Ascending aorta (tissue), 2 donors: ENCODE measurements at places on chromosomes 3 and 15. TPM values are rescaled to one million over a fixed set of nuclear protein-coding genes. Genes with fewer than 3 reads are reported as not detected.

Gene SSR3
- 155 TPM for total RNA-seq

Gene THRB
- total RNA-seq, result 24.7 TPM

Gene CDHR4
- total RNA-seq, result not detected

Gene GUCA1C
- not detected for total RNA-seq

Gene CIDEC
- total RNA-seq, result 29.9 TPM

Gene SLC28A1
- total RNA-seq, result not detected

Gene ANKRD34C
- total RNA-seq, result not detected

Gene MIX23
- not detected for total RNA-seq

Gene SPTBN5
- total RNA-seq, result 1.5 TPM

Gene MYRIP
- 12.7 TPM for total RNA-seq

Gene SH2D7
- total RNA-seq, result not detected

Gene FBXL22
- 0.43 TPM for total RNA-seq

Gene TNFAIP8L3
- 2.6 TPM for total RNA-seq

Gene TFRC
- total RNA-seq, result 30.1 TPM

Gene CEMIP
- not detected for total RNA-seq

Gene ITIH1
- 2.0 TPM for total RNA-seq

Gene OR5AC2
- total RNA-seq, result not detected

Gene GOLGA8S
- not detected for total RNA-seq

Gene IL17RB
- not detected for total RNA-seq

Gene GABRR3
- not detected for total RNA-seq

Gene FILIP1L
- 106 TPM for total RNA-seq

Gene CASR
- total RNA-seq, result not detected

Gene PPARG
- 23.5 TPM for total RNA-seq

Gene ZPLD1
- total RNA-seq, result not detected

Gene P3H2
- total RNA-seq, result 15.6 TPM

Gene PCOLCE2
- total RNA-seq, result 58.1 TPM

Gene KIF7
- total RNA-seq, result 39.1 TPM

Gene CAMK2N2
- not detected for total RNA-seq

Gene P2RY1
- total RNA-seq, result 8.8 TPM

Gene ALG3
- 167 TPM for total RNA-seq

Gene GHSR
- not detected for total RNA-seq

Gene CLSTN2
- 65.8 TPM for total RNA-seq

Gene GABRG3
- not detected for total RNA-seq

Gene GP9
- total RNA-seq, result not detected

Gene GRIP2
- 0.21 TPM for total RNA-seq

Gene RTP4
- not detected for total RNA-seq

Gene ZBBX
- not detected for total RNA-seq

Gene ITPKA
- total RNA-seq, result not detected

Gene LRRIQ4
- total RNA-seq, result not detected

Gene ANP32A
- 19.2 TPM for total RNA-seq

Gene CCDC54
- total RNA-seq, result not detected

Gene LRRC57
- total RNA-seq, result 1.6 TPM

Gene CNOT10
- total RNA-seq, result 7.6 TPM

Gene TAGLN3
- total RNA-seq, result not detected

Gene SMCO1
- total RNA-seq, result not detected

Gene ENTPD3
- total RNA-seq, result 1.6 TPM

Gene ISL2
- not detected for total RNA-seq

Gene CNTN4
- 37.5 TPM for total RNA-seq

Gene TGM5
- not detected for total RNA-seq

Gene PPM1L
- 20.3 TPM for total RNA-seq
